ENCODE measurements at places on chromosomes 16 and 17.

DNA sequence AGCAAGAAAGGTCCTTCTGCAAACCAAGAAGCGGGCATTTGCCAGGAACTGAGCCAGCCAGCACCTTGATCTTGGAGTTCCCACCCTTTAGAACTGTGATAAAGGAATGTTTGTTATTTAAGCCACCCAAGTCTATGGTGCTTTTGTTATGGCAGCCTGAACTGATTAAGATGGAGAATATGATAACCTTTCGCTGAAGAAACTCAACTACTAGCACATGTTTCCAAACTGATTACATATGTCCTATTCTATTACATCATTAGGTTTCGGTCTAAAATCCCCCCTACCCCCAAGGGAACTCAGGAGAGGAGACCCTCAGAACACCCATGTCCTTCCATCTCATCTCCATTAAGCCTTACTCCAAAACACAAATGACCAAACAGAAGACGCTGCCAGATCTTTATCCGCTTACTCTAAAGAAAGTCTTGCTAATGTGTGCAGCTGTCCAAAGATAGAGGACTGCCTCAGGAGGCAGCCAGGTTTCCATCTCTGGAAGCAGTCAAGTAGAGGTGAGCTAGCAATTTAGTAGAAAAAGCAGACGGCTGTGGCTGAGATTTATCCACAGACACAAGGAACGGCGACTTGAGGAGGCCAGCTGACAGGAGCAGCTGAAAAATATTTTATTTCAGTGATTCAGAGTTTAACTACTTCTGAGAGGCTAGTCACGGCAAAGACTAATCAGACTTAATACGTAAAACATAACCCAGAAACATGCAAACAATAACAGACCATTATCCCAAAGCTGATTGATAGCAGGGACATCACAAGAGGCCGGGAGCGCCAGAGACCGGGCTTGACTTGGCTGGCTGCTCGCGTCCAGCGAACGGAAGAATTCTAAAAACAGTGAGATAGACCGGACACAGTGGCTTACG is 611.4 kb upstream of the CDH5 start:
- peak; percentile 47 for DNase-seq

DNA sequence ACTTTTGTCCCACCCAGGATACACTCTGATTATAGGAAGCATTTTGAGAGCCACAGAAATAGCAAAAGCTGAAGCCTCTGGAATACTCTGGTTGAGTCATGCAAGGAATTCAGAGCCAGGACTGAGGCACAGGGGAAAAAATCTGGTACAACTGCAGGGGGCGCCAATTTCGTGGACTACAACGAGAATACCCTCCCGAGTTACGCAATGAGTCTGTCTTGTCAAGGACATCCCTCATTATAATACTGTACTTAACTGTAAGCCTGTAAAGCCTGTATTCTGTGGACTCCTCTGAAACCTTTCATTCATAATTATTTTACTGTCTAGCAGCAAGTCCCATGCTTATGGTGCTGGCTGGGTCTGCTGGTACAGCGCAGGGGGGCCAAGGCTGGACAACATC is 7.8 kb downstream of the HOXB1 start:
- no peak for DNase-seq

DNA sequence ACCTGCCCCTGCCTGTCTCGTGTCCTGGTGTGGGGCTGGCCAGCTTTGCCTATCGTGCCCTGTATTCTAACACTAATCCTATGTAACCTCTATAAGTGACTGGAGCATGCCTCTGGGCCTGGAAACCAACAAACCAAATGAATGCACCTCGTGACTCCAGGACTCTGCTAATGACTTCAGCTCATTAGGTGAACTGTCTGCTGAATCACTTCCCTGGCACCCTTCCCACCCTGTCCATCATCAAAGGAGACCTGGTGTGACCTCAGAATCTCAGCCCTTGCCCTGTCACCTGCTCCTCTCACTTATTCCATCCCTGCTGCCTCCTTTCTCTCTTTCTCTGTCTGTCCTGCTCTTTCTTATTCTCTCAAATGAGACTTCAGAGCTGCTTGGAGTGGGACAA is 322.4 kb downstream of the CBLN1 start:
- no peak for DNase-seq

- DNase-seq, result peak; percentile 58
Measured at GRCh38 chr16:14111713-14112538, 40.8 kb downstream of the MRTFB start.

DNA sequence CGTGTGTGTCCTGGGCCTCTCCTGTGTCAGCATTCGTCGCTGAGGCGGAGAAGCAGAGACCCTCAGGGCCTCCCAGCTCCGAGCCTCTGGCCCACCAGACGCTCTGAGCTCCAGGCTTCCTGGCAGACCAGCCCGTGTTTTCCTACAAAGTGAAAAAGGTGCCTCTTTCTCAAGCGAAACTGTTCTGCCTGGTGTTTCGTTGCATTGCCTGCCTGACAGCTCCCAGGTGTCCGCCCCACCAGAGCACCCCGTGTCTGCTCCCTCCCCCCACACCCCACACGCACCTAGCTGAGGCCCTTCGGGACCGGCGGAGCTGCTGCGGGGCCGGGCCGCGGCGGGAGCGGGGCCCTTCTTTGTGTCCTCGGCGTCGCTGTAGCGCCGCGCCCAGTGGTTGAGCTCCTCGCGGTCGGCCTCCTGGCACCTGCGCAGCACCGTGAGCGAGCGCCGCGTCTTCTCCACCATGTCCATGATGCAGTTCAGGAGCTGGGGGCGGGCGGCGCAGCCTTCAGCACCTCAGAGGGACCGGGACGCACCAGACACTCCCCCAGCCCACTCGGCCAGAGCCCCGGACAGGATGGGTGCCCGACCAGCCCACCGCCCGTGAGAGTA is 14.7 kb upstream of the PABPN1L start:
- DNase-seq, result no peak

- no peak for DNase-seq
Measured at GRCh38 chr16:86444261-86444660, 66.1 kb upstream of the FOXF1 start.

DNA sequence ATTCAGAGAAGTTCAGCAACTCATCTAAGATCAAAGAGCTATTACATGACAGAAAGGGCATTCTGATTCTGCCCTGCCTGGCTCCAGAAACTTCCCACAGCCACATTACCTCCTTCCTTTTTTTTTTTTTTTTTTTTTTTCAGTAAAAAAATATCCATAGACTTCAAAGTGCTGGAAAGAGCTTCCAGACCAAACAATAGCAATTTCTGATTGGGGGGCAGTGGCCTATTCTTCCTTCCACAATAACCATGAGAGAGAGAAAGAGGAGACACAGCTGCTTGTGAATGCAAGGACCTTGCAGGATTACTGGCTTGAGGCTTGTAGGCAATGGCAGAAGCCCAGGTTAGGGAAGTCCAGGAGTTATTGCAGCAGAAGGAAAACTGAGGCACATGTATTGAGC is 151.0 kb upstream of the TOX3 start:
- no peak for DNase-seq

GRCh38 chr17:4956493-4957061 is 5.7 kb downstream of the ENO3 start:
- no peak for DNase-seq

- no peak for DNase-seq
Measured at GRCh38 chr17:65711671-65712276, 150.3 kb upstream of the AXIN2 start.

DNA sequence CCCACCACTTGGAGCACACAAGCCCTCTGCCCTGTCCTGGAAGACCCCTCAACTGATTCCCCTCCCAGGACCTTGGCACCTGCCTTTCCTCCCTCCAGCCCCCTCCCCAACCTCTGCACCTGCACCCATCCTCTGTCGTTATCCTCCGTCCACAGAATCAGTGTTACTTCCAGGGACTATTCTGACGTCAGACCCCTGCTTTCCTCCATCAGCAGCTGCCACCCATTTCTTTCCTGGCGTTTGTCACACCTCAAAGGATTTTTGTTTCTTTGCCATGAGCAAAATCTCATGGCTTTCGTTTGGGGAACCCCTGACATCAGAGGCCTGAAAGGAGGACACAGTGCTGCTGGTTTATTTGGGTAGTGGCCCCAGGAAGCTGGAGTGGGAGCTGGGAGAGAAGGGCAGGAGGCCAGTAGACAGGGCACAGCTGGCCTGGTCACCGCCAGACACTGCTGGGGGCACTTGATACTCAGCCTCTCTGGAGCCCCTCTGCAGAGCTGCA is 68.4 kb downstream of the SOCS1 start:
- no peak for DNase-seq

DNA sequence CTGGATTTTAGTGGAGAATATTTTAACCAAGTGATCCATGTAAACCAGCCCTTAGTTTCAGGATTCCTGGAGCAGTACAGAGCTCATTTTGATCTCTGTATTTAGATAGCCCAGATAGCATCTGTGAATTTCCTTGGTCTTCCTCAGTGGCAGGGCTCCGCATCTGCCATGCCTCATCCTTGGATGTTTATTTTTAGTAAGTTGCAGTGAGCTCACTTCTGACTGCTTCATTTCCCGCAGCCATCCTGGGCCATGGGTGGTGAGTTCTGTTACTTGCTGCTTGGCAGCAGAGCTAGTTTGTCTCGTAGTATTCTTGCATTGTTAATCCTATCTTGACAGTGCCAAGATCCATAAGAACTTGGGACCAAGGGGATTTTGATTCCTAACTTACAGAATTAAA is 33.7 kb downstream of the IST1 start:
- DNase-seq, result no peak

- DNase-seq, result peak; percentile 68
Measured at GRCh38 chr17:77287432-77288068, 146.8 kb downstream of the SEC14L1 start.

DNA sequence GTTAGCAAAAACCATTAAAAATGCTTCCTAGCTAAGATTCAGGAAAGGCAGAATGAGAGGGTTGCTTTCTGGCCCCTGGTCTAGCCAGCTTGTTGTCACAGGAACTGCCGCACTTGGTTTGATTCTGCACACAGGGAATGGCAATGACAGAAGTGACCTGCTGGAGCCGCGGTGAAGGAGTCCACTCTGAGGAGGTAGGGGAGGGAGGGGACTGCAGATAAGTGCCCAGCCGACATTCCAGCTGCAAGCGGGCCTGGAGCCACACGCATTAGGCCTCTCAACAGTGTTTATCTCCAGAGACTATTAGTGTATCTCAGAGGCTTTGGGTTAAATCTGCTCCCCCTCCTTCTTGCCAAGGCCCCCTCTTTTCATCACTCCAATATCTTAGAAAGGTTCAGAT is 38.6 kb downstream of the CDRT15 start:
- no peak for DNase-seq
